BJ (cell line): ENCODE measurements at places on chromosomes 13 and 19.
A peak's percentile ranks its signal among the peaks of the same experiment; 100 is the strongest.

GRCh38 chr13:94140511-94140910, 339.0 kb downstream of the DCT start:
- DNase-seq, result no peak

GRCh38 chr13:36920616-36921185, 663 bp upstream of the SMAD9 start:
- DNase-seq, result no peak

DNA sequence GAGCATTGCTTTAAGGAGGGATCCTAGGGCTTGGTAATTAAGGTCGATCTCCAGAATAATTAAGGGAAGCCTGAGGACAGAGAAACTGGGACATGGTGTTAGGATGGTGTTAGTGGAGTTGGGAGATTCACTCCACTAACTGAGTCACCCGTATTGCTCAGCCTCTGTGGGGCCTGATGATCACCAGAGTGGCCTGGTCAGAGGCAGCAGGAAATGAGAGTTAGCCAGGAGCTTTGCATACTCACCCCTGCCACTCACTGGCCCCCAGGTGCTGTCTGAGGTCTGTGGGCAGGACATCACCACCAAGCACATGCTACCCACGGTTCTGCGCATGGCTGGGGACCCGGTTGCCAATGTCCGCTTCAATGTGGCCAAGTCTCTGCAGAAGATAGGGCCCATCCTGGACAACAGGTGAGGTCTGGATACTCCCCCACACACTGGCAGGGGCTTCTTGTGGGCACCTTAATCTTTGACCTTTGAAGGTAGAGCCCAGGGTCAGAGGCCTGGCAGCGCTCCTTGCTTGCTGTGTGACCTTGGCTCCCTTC, 32.1 kb downstream of the PPP2R1A start:
- no peak for DNase-seq

DNA sequence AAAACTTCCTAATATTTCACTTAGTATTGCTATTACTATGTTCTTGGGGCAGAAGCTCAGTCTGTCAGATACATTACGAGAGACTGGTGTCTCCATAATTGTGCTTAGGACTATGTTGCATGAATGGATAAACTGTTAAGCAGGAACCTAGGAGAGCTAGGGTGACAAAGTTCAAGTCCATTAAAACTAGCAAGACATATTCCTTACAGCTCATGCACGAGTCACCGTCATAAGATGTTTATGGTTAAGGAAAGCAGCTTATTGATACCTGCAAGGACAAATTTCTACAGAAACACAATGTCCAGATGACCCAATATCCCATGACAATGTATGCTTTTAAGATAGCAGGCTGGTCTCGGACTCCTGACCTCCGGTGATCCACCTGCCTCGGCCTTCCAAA, 5.7 kb upstream of the ZNF813 start:
- no peak for DNase-seq

- no peak for DNase-seq
Measured at GRCh38 chr19:17405250-17406045, at the start of gene BST2. TSS of gene BST2 (minus strand) at chr19:17405630. CDS start at chr19:17405575, 55 bp downstream.

DNA sequence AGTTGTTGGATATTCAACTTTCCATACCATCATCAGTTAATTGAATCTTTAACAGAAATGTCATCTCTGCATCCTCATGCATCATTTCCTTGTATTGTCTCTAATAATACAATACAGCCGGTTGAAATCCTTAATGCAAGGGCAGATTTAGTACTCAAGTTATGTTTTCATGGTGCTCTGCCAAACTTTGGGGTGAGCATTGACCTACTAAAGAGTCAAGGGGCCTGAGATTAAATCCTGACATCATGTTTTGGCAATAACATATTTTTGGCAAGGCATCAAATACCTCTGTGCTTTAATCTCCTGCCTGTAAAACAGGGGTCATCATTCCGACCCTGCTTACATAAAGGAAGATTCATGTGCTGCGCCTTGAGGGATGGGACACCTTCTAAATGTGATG, 42.7 kb upstream of the ABCC4 start:
- DNase-seq, result no peak

DNA sequence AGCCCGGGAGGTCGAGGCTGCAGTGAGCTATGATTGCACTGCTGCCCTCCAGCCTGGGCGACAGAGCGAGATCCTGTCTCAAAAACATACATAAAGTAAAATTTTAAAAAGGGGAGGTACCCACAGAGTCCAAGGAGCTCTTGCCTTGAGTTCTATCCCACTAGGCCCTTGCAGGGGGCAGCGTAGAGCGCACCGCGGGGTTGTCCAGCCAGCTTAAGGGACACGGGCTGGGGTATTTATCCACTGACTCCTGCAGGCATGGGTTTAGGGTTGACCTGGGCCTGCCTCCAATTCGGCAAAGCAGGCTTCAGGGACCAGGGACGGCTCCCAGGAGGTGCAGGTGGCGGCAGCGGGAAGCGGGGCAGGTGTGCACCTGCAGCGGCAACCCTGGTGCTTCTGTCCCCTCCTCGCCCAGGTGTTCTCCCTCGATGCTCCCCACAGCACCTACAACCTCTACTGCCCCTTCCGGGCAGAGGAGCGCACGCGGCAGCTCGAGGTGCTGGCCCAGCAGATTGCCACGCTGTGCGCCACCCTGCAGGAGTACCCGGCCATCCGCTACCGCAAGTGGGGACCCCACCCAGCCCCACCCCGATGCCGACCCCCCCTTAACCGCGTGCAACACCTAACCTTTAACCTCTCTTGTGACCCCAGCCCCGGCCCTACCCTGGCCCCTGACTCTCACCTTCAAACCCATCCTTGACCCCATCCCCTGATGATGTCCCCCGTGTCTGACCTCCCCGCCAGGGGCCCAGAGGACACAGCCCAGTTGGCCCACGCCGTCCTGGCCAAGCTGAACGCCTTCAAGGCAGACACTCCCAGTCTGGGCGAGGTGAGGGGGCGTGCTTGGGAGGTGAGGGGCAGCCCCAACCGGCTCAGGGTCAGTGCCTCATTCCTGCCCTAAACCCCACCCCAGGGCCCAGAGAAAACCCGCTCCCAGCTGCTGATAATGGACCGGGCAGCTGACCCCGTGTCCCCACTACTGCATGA, 4.7 kb downstream of the STXBP2 start:
- no peak for DNase-seq

- no peak for DNase-seq
Measured at GRCh38 chr19:41960973-41961372, 1.9 kb upstream of the RABAC1 start.

- no peak for DNase-seq
Measured at GRCh38 chr13:73870036-73870741, 264.0 kb downstream of the KLF12 start.

DNA sequence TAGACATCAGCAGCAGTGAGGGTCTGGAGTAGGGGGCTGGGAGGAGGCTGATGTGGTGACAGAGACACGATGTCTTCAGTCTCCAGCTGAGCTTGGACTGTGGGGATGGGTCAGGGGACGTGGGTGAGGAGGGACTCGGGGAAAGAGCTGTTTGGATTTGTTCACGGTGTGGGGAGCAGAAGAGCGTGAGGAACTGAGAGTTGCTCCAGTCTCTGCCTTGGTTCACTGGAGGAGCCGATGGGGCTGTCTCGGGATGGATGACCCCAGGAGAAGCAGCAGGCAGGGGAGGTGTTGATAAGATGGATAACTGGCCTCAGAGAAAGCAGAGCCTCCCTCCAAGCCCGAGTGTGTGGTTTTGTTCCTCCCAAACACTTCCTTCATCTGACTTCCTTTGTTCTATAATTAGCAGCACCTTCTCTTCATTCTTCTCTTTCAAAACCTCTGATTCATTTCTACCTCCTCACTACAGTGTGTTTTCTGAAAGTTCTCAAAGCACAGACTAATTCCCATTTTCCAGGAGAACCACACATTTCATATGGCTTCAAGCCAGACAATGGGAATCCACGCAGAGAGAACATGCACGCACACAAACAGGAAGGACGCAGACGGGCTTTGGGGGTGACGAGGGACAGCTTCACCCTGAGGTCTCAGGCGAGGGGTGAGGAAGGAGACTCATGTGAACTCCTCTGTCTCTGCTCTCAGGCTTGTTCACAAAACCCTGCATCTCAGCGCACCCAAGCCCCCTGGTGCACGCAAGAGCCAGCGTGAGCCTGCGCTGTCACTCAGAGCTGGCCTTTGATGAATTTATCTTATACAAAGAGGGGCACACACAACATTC, 18.6 kb downstream of the LAIR2 start:
- DNase-seq, result no peak

- no peak for DNase-seq
Measured at GRCh38 chr13:66689037-66689619, 541.0 kb downstream of the PCDH9 start.

DNA sequence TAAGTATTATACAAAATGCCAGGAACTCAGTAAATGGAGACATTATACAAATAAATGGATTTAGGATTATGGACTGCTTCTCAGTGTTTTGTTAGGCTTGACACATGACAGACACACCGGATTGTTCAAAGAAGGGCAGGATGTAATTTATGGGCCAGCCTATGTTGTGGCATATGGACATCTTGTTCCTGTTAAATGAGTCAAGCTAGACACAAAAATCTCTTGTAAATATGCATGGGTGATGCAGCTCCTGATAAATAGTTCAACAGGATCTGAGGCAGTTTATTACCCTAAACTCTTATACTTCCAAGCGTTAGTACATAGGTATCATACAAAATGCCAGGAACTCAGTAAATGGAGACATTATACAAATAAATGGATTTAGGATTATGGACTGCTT, 502.3 kb downstream of the TBC1D4 start:
- DNase-seq, result no peak

DNA sequence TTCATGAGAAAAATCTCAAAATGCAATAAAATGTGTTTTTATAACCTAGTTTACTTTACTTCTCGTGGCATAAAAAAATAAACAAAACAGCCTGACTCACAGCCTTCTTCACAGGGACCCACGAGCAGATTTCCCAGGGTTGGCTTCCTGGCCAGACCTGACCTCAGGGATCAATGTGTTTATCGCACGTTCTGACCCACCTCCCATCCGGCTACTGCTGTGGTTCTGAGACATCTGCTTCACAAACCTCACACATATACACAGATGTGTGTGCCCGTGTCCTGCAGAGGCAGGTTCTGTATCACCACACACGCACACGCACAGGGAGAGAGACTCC, 118.3 kb downstream of the COL4A2 start:
- DNase-seq, result peak; percentile 91

DNA sequence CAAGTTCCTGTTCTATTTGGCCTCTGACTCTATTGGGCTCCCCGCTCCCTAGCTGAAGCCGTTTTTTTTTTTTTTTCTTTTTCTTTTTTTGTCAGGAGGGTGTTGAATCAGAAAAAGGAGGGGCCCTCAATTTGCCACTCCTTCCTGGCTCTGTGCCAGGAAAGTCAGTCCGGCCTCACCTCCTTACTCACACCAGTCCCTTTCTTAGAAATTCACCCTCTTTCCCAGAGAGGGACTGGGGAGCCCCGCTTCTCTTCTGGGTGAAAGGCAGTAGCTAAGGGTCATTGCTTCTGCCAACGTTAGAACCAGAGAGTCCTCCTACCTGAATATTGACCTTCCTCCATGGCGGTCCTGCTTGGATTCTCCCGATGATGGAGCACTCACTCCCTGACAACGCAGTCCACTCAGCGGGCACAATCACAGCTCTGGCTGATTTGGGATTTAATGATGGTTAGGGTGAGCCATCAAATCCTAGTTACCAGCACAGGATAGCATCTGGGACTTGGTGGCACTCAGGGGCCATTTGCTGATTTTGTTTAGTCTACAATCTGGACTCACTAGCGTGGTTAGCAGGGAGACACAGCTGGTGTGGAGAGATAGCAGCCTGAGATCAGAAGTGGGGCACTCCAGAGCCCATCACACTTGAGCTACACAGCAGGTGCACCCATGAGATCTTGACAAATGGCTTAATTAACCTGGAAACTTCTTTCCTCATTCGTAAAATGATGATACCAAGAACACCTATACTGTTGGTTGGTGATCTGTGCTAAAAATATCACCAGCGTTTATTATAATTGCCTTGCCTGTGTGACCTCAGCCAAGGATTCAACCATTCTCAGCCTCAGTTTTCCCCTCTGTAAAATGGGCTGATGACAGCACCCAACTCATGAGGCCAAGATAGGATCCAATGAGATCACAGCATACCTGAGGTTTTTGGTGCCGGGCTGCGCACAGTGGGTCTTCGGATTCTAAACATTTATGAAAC, 2.2 kb downstream of the FCER2 start:
- DNase-seq, result no peak

GRCh38 chr13:28041501-28041900, 53.0 kb upstream of the URAD start:
- no peak for DNase-seq

DNA sequence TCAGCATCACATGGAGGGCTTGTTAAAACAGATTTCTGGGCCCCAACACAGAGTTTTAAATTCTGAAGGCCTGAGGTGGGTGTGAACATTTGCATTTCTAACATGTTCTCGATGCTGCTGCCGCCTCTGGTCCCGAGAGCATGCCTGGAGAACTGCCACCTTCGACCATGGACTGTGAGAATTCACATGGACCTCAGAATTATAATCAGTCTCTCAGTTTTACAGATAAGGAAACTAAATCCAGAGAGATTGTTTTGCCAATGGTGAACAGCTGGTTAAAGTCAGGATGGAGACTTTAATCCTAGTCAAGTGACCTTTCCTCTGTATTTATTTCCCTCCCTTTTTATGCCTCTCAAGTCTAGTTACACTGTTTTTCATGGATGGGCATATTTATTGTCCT, 14.7 kb downstream of the ALOX5AP start:
- no peak for DNase-seq

- DNase-seq, result peak; percentile 92
Measured at GRCh38 chr19:55549500-55550320, 4.4 kb upstream of the SBK3 start.

- peak; percentile 99 for DNase-seq
Measured at GRCh38 chr19:58572818-58573657, at the start of gene MZF1. TSS of gene MZF1 (minus strand) at chr19:58573335. CDS start at chr19:58571389, 1,946 bp downstream.

DNA sequence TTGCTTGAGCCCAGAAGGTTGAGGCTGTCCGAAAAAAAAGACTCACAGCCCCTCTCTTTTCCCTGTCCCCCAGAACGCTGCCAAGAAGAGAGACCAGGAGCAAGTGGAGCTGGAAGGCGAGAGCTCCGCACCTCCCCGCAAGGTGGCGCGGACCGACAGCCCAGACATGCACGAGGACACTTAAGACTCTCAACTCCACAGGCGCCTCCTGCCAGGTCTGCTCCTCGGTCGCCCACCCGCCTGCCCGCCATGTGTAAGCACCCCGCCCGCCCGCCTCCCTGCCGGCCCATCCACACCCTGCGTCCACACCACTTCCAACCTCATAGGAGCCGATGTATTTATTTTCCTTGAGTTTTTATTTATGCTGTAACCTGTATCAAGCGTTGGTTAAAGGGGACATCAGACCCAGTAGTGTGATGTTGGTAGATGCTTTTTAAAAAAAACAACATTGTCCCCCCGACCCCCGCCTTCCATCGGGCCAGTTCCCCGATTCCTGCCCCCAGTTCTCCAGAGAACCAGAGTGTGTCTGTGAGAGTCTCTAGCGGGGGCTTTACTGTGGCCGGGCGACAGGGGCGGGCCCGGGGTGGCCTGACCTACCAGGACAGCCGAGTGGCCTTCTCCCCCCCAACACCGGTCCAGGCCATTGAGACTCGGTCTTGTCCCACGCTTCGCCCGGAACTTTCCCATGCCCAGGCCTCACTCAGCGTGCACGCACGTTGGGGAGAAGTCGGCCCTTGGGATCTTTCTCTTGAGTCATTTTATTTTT, 10.3 kb downstream of the DDA1 start:
- DNase-seq, result no peak
